ENCODE measurements at places on chromosomes 6 and 20.

DNA sequence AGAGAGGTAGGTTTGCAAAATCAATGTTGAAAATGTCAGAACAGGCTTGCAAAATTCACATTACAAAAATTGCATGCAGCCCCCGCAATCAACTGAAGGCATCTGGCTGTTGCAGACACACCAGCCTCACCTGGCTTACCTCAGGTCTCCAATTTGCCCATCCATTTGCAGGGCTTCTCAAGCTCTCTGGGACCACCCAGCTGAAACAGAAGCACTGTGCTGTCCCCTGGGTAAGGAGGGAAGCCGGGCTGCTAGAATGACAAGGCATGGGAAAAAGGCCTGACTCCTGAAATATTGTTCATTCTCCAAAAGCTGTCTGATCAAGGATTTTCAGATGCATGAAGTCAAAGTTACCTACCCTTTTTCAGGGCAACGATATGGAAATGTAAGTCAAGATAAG lies 52.6 kb upstream of the CD93 start:
- DNase-seq, result no peak

- peak; percentile 59 for DNase-seq
Measured at GRCh38 chr20:63151554-63152321, 64.2 kb downstream of the YTHDF1 start.

GRCh38 chr6:63319939-63320338 lies at the start of gene LGSN:
Gene LGSN (minus strand): TSS chr6:63319983. CDS start chr6:63319943, 40 bp downstream.
- DNase-seq, result no peak

- no peak for DNase-seq
Measured at GRCh38 chr6:30450909-30451841, 38.1 kb upstream of the HLA-E start.

DNA sequence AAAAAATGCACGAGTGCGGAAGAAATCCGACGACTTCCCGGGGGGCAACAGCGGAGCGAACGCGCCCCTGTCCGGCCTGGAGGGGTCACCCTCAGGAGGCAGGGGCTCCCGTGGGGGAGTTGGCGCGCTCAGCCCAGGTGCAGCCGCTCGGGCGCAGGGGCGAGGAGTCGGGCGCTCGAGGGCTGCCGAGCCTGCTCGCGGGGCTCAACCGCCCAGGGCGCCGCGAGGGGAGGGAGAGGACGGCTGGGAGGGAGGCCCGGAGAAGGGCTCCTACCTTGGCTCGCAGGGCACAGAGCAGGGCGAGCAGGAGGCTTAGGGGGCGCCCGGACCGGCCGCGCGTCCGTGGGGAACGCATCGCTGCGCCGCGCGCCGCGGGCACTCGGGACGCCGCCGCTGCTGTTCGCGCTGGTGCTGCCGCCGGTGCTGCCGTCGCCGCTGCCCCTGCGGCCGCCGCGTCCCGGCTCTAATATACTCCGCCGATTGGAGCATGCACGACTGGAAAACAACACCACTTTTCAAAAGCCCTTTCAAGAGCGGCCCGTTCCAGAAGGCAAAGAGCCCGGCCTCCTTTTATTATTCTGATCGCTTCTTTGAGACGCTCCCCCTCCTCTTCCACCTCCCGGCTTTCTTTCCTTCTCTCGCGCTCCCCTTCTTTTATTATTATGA lies 490 bp downstream of the JAG1 start:
- peak; percentile 71 for DNase-seq

GRCh38 chr6:33420491-33421343 lies 852 bp downstream of the SYNGAP1 start:
- no peak for DNase-seq

GRCh38 chr20:58718121-58718563 lies 25.5 kb downstream of the NPEPL1 start:
- DNase-seq, result no peak

DNA sequence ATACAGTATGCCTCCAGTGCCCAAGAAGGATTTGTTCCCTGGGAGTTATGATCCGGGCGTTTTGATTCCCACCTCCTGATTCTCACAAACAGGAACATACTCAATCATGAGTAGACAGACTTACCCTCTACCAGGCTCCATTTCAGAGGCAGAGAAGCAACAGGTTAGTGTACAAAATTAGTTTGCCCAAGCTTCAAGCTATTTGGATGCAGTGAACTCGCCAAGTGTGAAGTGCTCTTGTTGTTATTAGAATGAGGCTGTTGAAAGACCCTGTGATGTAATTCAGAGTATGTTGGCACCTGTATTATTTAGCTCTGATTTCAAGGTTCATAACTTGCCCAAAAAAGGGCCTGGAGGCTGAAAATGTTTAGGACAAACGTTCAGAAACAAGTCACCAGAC lies 247.0 kb downstream of the PHACTR1 start:
- DNase-seq, result no peak

GRCh38 chr6:47084610-47085009 lies 42.5 kb upstream of the ADGRF1 start:
- DNase-seq, result no peak

GRCh38 chr6:62479697-62480220 lies 193.7 kb upstream of the KHDRBS2 start:
- DNase-seq, result no peak

DNA sequence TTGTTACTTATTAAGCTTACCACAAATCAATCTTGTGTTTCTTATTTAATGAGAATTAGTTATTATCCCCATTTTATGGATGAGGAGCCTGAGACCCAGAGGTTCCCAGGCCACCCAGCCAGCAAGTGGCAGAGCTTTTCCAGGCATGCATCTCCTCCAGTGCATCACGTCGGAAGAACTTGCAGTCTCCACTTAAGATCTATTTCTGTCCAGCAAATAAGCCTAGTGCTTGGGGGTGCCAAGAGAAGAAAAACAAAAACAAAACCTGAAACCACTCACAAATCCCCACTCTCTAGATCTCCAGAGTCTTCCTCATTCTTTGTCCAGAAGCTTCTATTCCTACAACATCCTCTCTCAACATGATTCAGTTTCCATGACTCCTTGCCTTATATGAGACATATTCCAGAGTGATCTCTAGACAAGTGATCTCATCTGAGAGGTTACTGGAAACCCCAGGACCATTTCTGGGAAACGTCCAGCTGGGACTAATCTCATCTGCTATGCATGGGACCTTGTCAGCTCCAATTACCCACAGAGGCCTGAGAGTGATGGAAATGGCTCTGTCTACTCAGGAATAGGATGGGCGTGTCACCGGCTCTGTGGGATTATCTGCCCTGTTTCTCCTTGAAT lies 4.1 kb downstream of the GUCA1B start:
- no peak for DNase-seq

DNA sequence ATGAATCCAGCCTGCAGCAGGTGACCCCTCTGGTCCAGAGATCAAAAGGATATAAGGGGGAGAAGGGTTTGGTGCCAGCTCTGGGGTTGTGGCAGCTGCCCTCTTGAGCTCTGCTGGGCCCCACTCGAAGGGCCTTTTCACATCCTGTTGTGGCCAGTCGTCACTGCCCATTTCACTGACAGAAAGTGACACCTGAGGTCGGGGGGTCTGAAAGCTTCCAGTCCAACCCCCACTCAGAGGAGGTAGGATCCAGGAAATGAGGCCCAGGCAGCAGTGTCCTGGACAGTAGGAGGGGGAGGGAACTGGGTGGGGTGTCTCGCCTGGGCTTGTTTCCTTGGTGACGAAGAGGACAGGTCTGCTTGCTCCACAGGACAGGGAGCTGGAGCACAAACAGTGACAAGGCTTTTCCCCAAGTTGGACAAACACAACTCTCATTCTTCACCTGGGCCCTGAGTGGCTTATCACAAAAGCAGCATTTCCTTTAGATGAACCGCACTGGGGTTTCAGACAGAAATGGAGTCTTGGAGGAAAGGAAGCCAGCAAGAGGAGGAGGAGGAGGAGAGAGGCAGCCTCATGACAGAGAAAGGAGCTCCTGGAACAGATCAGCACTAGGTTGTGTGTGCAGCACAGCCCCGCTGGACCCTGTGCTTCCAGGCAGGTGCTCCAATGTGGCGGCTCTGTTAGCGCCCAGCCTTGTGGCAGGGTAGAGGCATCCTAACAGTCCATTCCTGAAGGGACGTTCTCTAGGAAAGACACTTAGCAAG lies 11.0 kb downstream of the FRS3 start:
- DNase-seq, result no peak

DNA sequence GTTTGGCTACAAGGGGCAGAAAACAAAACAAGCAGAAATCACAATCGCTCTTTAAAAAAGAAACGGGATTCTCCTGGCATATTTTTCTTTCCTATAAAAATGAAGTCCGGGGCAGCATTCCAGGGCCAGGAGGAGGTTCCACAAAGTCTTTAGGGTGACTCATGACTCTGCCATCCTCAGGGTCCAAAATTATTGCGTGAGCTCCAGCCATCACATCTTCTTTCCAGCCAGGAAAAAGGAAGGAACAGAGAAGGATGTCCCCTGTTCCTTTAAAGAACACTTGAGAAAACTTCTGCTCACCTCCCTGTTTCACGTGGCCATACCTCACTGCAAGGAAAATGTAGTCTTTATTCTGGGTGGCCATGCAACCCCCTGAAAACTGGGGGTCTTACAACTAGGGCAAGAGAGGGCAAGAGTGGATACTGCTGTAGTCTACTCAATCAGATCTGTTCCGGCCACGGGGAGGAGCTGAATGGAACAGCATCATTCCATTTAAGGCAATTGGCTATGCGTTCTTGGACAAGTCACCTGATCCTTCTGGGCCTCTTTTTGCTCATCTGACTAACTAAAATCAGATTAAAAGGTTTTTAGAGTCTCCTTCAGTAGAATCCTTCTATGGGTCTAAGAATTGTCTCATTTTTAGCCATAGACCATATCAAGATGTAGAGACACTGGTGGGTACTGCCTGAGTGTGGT lies 49.4 kb downstream of the CTCFL start:
- no peak for DNase-seq

DNA sequence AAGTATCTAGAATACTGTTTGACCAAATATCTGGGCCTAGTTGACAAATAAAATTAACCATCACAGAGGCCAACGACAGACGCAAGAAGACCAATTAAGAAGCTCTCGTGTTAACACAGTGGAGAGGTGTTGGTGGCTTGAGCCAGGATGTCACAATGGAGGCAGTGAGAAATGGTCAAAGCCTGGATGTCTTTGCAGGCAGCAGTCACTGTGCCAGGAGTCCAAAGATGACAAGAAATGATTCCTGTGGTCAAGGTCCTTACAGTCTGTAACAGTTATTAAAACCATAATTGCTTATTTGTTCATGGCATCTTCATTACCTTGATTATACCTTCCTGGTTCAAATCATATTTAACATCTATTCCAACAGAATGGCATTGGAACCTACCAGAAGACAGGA lies 91.3 kb upstream of the EDN1 start:
- DNase-seq, result no peak

DNA sequence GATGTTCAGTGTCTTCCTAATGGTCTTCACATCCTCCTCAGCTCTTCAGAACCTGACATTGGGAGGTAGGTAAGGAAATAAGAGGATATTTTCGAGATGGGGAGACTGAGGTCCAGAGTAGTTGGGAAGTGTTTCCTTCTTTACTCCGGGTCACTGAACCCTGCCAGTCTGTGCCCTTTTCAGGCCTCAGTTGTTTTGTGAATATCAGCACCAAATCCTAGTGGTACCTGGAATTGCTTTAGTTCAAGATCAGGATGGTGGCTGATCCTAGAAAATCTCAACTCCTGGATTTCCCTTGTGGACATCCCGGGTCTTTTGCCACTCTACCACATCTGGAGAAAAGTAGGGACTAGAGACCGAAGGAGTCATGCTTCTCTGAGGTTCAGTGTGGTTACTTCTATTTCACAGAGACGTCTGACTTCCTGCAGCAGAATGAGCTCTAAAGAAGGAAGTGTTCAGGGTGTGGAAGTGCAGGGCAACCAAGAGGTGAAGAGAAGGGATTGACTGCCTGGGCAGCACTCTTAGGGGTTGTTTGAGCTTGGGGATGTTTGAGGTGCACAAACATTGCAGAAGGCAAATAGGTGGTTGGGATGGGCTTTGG lies 995 bp downstream of the STK4 start:
- DNase-seq, result no peak

GRCh38 chr6:69937402-69938136 lies 71.2 kb downstream of the COL19A1 start:
- no peak for DNase-seq

DNA sequence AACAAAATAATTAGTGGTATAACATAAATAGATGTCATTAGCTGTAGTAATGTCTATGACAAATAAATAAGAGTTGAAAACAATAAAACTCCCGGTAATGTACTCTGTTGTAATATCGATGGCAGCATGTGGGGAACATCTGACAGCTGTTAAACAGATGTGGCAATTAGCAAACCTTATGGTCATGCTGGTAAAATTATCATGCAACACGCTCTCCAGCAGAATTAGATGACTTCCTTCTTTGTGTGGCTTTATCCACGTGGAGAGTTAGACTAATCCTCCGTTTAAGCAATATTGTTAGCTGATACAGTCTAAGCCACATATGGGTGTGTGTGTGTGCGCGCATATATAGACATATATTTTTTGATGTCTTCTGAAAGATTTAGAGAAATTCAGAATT lies 77.7 kb upstream of the ZFP64 start:
- no peak for DNase-seq

DNA sequence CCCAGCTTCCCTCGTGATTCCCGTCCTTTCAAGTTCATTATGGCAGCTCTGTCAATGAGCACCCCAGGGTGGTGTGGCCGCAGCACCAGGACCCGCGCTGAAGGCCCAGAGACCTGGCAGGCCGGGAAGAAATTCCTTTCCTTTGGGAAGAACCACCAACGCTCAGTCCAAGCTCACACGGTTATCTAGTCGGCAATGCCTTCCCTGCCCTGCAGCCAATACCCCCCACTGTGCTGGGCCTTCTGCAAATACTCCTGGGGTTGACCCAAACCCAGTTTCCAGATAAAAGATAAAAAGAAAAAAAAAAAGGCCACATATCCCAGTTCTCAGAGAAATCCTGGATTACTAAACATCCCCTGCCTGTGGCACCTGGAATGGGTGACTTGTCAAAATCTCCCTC lies 28.7 kb downstream of the PXDC1 start:
- DNase-seq, result no peak

DNA sequence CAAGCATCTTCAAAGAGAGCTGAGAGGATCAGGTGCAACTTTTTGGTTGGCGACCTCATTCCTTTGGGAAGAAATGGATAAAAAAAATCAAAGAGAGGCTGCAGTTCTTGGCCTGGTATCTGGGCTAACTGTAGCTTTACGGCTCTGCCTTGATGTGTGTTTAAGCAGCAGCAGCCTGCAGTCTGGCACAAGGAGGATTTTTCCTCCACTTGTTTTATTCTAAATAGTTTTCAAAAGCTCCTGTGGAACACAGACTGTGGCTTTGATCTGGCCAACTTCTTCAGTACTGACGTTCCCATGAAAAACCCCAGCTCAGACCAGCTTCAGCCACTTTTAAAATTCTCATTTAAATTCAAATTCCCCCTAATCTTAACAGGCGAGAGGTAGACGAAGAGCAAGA lies 137.3 kb downstream of the HDGFL1 start:
- DNase-seq, result no peak

- peak; percentile 25 for DNase-seq
Measured at GRCh38 chr20:17518339-17519052, 12.7 kb downstream of the BFSP1 start.

DNA sequence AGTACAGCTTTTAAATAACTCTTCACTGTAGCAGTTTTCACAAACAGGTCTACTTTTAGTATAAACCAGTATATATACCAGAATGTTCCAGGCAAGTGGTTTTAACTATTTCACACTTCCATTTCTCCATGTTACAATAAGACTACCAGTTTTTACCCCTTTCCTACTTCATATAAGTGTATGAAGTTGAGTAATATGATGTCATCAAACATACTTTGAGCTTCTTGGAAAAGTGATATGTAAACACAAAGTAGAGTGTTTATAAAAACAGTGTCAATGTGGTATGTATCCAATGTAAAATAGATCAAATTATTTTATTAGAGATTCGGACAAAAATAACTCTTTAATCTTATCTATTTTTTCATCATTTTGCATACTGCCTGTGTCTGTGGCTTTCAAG lies 2.5 kb upstream of the PAQR8 start:
- no peak for DNase-seq
